Cardiac ventricle fibroblast (primary cell): ENCODE measurements at places on chromosomes 4 and X. TPM values are rescaled to one million over a fixed set of nuclear protein-coding genes. Genes with fewer than 3 reads are reported as not detected.

The SYTL5 gene
- 0.05 TPM in 1 of 2 replicates, not detected in the other for total RNA-seq

The LAP3 gene
- 70.3 and 76.4 TPM in 2 replicates for total RNA-seq

The ASMT gene
- total RNA-seq, result not detected in 2 replicates

The BANK1 gene
- total RNA-seq, result 0.05 and 0.06 TPM in 2 replicates

The UBQLN2 gene
- total RNA-seq, result 22.9 and 24.1 TPM in 2 replicates

The DCX gene
- total RNA-seq, result 0.06 TPM in 1 of 2 replicates, not detected in the other

The SNCA gene
- total RNA-seq, result 0.87 TPM in 1 of 2 replicates, not detected in the other
